ENCODE measurements at places on chromosomes 4 and X.
A peak's percentile ranks its signal among the peaks of the same experiment; 100 is the strongest.

GRCh38 chr4:159010563-159011260 lies 92.2 kb upstream of the RAPGEF2 start:
- peak; percentile 20 for DNase-seq

- DNase-seq, result peak; percentile 11
Observed at GRCh38 chr4:38785901-38786402, 3.2 kb upstream of the TLR10 start.

DNA sequence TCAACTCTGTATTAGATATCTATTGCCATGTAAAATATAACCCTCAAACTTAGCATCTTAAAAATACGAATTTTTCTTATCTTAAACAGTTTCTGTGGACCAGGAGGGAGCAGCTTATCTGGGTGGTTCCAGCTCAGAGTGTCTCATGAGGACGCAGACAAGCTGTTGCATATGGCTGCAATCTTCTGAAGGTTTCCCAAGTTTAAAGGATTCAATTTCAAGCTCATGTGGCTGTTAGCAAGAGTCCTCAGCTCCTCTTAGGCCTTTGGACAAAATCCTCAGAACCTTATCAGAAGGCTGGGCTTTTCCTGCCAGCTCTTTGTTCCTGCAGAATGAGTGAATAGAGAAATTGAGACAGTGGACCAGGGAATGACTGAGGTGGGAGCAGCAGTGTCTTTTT lies 2.8 kb upstream of the CTSO start:
- DNase-seq, result no peak

GRCh38 chr4:94932366-94932765 lies 174.6 kb downstream of the BMPR1B start:
- no peak for DNase-seq

DNA sequence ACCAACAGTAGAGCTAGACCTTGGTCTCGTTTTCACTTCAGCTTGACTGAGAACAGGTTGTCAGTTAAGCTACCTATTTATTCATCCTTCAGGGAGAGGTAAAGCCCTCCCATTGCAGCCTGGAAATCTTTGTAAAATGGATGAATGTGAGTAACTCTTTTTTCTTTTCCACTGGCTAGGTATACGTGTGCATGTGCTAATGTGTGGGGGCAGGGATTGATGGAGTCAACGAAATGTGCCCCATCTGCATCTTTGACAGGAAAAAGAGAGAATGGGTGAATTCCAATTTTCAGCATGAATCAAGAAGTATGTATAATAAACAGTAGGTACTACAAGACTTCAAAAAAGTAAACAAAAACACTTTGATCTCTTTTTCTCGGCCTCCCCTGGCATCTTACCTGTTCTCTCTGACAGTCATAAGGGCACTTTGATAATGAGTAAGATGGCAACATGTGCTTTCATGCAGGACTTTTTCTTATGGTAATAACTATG lies at the start of gene IL21:
Gene IL21, minus strand, starts transcription at position 51 of the 492 bp plus-strand sequence. CDS start 55 bp downstream, outside the sequence.
- DNase-seq, result no peak

- DNase-seq, result no peak
Observed at GRCh38 chr4:89563431-89563830, 255.8 kb upstream of the GPRIN3 start.

DNA sequence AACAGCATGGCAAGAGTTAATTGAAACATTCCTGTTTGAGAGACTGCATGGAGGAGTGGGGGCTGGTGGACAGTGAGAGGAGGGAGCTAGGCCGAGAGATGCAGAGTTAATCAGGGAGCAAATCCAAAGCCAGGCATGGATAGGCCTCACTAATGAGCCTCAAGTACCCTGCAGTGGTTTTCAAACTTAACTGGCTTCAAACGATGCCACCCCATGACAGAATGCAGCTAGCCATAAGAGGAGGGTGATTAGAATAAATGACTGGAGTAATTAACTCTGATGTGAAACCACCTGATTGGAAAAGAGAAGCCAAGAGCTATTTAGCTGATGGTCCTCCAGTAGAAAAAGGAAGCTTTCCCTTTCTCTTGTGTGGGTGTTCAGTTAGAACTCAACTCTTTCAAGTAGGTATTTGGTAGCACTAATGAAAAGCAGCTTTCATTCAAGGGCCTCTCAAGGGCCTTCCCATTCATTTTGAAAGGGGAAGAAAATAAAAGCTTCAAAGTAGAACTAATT lies 215.4 kb upstream of the MAB21L2 start:
- no peak for DNase-seq

- no peak for DNase-seq
Observed at GRCh38 chr4:123408471-123409084, 12.0 kb downstream of the SPRY1 start.

DNA sequence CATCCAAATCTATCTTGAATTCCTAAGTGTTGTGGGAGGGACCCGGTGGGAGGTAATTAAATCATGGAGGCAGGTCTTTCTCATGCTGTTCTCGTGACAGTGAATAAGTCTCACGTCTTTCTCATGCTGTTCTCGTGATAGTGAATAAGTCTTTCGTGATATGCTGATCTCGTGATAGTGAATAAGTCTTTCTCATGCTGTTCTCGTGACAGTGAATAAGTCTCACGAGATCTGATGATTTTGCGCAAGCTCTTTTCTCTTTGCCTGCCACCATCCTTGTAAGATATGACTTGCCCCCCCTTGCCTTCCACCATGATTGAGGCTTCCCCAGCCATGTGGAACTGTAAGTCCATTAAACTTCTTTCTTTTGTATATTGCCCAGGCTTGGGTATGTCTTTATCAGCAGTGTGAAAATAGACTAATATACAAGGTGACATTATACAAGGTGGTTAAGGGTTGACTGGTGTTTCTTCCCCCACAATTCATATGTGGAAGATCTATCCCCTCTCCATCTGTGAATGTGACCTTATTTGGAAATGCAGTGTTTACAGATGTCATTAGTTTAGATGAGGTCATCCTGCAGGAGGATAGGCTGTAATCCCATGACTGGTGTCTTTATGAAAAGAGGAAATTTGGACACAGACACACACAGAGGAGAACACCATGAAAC lies 27.6 kb downstream of the ARSD start:
- no peak for DNase-seq

GRCh38 chrX:22040184-22040583 lies 8.1 kb downstream of the PHEX start:
- DNase-seq, result no peak

DNA sequence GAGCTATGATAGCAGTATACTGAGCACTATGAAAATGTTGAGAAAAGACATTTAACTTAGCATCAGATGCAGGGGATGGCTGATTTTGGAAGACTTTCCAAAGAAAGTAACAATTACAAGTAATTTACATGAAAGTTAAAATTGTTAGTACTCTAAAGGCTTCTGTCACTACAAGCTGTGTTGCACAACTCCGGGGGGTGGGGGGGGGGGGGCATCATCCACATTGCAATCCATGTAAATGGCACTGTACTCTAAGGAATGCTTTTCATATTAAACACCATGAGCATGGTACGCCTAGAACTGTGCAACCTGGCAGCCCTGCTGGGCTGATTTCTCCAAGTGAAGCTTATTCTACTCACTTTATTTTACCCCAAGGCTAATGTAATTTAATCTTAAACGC lies 363.4 kb downstream of the TMA16 start:
- no peak for DNase-seq

Data from hippocampal formation (tissue), 2 donors.